ENCODE measurements at places on chromosomes 13 and 19.
A peak's percentile ranks its signal among the peaks of the same experiment; 100 is the strongest.

DNA sequence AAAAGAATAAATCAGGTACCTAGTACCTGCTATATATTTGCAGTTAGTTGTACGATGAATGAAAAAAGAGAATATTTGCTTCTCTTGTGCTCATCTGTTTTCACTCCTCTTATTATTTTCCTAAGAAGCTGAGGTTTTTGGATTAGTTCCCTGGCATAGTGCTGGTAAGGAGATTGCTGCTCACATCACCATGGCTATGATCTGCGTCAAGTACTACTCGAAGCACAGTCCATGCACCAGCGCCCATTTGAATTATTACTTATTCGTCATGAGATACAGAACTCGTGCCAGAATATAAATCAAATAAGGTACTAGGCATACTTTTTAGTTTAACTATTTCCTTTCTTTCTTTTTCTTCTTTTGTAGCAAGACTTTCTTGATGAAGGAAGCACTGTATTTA, 7.1 kb downstream of the SERTM1 start:
- no peak for DNase-seq

GRCh38 chr13:30107121-30107520, 200.2 kb downstream of the KATNAL1 start:
- DNase-seq: no peak

DNA sequence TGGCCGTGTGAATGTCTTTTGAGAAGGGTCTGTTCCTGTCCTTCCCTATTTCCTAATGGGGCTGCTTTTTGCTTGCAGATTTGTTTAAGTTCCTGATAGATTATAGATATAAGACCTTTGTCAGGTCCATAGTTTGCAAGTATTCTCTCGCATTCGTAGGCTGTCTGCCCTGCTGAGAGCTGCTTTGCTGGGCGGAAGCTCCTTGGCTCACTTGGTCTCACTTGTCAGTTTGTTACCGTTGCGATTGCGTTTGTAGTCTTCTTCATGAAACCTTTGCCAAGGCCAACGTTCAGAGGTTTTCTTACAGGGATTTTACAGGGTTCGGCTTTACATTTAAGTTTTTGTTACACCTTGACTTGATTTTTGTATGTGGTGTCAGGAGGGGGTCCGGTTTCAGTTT, 44.0 kb upstream of the TFDP1 start:
- no peak for DNase-seq

GRCh38 chr19:1274852-1275259, 474 bp upstream of the FAM174C start:
- no peak for DNase-seq

DNA sequence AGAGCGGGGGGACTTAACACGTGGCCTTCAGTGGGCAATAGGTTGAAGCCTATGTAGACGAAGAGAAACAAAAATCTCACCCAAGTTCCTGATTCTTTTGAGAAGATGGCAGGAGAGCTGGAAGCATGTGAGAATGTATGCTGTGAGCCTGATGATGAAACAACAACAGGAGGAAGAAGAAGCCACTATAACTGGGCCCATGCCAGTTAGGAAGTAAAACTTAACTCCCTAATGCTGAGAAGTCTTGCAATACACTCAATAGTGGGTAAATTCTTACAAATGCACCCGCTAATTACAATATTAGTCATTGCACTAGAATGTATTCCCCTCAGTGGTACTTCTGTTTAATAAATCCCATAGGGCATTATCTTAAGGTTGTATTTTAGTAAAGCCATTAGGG, 9.1 kb downstream of the PCDH17 start:
- DNase-seq: no peak

GRCh38 chr19:29480507-29480906, 45.3 kb upstream of the VSTM2B start:
- DNase-seq: no peak

DNA sequence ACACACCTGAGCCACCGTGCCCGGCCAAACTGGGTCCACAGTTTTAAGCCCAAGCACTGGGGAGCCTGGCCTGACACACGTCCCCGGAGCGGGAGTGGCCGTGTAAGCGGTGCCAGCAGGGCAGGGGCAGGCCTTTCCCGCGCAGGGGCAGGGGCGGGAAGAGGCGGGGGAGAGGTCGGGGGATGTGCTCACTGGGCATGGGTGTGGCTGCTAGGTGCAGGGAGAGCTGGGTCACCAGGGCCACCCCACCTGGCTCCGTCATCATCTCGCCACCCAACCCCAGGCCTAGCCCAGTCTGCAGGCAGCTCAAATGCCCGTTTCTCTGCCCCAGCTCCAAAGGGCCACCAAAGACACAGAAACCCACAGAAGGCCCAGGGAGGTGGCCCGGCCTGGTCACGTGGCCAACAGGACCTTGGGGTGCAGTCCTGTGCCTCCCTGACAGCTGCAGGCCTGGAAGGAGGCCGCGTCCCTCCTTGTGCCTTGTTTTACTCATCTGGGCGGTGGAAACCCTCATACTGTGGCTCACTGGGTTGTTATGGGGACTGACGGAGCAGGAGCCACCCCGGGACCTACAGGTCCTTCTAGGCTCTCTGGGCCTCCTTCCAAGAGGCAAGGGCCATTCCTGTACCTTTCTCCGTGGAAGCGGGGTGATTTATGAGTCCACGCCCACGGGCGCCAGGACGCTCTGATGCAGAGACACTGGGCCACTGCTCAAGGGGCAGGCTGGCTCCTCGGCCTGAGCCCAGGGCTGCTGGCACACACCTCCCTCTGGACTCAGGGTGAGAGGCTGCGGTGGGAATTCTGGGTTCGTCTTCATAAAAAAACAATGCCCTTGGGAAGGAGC, 27.7 kb downstream of the MAP2K2 start:
- no peak for DNase-seq

DNA sequence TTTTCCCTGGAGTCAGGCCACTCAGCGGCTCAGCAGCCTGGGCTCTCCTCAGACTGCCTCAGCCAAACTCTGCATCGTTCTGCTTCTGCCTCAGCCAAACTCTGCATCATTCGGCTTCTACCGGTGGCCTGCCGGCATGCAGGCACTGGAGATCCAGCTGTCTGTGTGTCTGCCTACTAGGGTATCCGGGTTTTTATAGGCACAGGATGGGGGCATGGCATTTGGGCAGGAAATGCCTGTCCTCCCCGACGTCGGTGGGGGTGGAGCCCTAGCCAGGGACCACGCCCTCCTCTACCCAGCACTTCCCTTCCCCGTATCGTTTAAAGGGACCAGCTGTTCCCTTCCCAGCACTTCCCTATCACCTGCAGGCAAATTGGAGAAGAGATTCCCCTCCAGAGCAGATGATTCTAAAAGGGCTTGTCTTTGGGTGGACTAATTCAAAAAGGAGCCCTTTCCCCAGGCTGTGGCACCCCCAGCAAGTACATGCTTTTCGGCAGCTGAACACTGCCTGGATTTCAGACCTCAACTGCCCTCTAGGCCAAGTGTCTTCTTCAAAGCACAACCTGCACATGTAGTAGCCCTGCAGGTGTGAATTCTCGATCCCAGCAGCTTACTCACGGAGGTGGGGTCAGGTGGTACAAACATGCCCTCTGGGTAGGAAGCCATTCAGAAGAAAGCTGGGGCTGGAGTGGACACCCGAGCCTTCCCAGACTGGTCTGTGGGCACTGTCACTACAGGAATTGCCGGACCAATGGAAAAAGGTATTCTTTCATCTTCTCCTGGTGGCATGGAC, 25.4 kb upstream of the GPR12 start:
- DNase-seq: peak; percentile 52

GRCh38 chr13:39095500-39095899, 57.2 kb downstream of the NHLRC3 start:
- DNase-seq: no peak

- DNase-seq: no peak
Observed at GRCh38 chr13:37109051-37109678, 3.7 kb upstream of the CSNK1A1L start.

DNA sequence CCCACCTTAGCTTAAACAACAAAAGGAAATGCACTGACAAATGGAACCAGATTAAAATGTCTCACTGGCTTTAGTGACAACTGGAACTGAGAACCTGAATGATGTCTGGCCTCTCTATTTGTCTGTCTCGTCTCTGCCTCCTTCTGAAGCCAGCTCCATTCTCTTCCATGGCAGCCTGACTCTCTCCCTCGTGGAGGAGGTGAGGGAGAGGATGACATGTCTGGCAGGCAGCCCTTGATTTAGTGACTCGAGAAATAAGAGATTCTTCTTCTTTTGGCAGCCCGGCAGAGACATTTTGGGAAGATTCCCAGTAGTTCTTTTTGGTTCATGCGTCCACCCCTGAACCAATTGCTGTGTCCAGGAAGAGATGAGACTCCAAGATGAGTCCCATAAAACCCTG, 131.7 kb downstream of the KLF5 start:
- DNase-seq: no peak

GRCh38 chr13:114043421-114044053, 69.7 kb upstream of the C13orf46 start:
- DNase-seq: peak; percentile 30

DNA sequence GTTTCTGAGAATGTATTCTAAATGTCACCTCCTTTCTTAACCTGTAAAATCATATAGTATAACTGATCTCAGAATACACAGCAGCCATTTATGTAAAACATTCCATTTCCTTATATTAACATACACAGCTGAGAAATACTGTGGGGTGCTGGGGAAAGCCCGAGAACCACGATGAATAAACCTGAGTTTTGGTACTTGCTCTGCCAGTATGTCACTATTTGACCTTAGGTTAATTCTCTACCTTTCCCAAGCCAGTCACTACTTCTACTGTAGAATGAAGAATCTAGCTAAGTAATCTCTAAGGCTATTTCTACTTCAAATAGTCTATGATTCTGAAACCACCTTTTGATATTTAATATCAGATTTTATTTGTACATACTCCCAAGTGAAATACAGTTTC, 173.7 kb downstream of the TBC1D4 start:
- no peak for DNase-seq

GRCh38 chr19:49573009-49573408, 7.3 kb downstream of the NOSIP start:
- no peak for DNase-seq

GRCh38 chr13:86052141-86052540, 252.9 kb upstream of the SLITRK6 start:
- DNase-seq: no peak

- no peak for DNase-seq
Observed at GRCh38 chr13:91768746-91769145, 370.3 kb downstream of the GPC5 start.

- DNase-seq: no peak
Observed at GRCh38 chr19:4988770-4989251, 19.9 kb downstream of the KDM4B start.

GRCh38 chr13:42109957-42110356, 61.5 kb downstream of the DGKH start:
- DNase-seq: no peak

DNA sequence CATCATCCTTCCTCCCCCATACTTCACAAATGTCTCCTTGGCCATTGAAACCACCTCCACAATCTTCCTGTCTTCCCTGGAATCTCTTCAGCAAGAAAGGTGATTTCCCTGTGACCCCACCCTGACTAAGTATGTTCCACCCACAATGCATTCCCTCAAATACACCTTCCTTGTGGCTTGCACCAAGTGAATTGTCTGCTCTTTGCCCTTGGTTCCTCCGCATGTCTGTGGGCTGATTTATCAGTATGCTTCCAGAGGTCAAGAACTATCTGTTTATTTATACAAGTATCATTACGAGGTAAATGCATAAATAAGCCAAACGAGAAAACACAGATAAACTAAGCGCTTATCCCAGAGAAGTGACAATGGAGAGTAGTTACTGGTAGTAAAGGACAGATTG, 45.4 kb upstream of the POMP start:
- DNase-seq: no peak

DNA sequence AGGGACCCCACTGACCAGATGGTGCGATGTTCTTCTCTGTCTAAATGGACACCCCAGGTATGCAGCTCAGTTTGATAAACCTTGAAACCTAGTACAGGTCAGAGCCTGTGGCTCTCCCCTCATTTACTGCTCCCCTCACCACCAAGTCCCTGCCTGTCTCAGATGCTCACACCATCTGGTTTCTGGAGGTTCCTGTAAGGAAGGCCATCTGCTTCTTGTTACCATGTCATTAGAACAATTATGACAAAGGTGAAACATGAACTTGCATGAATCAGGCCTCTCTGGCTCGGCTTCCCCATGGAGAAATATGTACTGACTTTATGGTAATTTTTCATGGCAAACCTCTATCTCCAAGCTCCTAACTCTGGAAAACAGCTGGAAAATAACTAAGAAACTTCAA, 965.7 kb downstream of the UQCRFS1 start:
- no peak for DNase-seq

DNA sequence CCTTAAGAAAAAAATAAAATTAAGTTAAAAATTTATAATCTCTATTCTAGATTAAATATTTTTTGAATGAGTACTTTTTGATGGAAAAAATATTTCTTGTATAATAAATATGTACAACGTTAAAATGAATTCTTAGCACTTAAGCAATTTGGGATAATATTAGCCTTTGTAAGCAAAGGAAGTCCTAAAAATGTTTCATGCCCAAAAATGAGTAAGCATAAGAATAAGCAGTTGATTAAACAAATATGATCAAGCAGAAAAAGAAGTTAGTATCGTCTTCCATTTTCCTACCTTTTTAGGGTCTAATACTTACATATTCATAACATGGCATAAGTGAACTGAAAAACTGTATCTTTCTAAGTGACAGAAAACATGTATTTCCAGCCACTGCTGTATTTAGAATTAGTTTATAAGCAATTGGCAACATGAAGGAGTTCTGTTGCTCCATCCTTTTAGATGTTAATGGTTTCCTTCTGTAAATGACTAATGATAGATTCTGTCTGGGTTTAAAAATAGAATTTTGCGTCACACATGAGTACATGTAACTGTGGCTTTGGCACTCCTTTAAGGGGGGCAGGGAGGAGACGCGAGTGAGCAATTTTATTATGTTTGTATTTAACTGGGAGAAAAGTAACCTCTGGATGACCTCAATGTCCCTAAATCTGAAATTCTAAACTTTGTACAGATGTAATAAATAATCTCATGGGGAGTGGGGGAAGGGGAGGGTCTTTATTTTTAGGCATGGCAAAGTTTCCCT, 237.4 kb downstream of the RGCC start:
- no peak for DNase-seq

DNA sequence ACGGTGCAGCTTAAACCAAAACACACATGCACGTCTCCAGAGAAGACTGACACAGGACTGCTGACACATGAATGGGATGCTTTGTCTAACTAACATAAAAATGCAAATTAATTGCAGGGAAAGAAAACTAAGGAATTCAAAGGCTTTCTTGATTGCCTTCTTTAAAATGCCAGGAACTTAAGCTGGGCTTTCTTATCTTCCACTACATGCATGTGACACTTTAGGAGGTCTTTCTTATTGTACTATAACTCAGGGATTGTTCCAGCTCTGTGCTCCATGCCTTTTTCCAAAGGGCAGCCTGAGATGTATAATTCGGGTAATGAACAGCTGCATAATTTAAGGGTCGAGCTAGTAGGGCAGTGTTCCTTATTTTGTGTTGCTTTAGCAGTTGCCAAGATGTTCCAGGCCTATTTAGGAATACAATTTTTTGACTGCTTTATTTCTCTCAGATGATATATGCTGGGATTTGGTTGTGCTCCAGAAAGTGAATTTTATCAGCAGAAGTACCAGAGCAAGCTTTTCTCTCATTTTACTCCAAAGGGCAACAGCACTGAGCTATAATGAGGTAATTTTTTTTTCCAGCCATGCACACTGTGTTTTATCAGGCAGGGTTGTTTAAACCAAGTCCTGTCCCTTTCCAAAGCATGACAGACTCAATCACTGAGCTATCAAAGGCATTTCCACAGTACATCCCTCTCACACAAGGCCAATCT, 885.2 kb downstream of the PCDH9 start:
- no peak for DNase-seq

GRCh38 chr13:23473221-23473620, 39.7 kb upstream of the SACS start:
- DNase-seq: no peak

Measured in NCI-H524 (cell line).